Suprapubic skin (tissue), 4 donors: ENCODE measurements at places on chromosomes 6 and 20. TPM values are rescaled to one million over a fixed set of nuclear protein-coding genes. Genes with fewer than 3 reads are reported as not detected.

DNA sequence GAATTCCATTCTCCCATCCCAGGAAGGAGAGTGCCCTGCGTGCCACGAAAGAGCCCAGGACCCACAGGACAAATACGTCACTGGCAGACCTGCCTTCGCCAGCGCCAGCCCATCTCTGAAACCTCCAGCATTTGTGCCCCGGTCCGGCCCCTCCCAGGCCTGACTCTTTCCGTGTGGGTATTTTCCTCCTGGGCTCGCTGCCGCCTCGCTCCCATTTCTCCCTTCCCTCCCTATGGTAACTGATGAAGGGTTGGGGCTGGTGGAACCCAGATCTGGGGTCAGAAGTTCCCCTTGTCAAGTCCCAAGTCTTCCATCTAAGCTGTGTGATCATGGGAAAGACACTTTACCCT, 208.5 kb downstream of the LRFN2 start:
- no peak for DNase-seq

- DNase-seq: peak; percentile 6
Measured at GRCh38 chr6:170099387-170099786, 191.5 kb downstream of the DLL1 start.

DNA sequence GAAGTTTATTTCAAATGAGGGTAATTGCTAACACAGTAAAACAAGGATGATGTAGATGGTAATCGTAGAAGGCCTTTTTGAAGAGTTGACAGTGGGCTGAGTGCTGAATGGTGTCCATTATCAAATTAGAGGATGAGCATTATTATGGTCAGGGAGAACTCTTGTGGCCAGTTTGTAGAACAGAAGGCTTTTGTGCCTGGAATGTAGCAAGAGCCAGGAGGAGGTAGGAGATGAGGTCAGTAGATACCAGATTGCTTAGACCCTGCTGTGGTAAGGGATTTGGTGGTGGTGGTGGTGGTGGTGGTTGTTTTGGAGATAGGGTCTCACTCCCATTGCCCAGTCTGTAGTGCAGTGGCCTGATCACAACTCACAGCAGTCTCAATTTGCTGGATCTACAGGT, 6.2 kb downstream of the CSE1L start:
- no peak for DNase-seq

DNA sequence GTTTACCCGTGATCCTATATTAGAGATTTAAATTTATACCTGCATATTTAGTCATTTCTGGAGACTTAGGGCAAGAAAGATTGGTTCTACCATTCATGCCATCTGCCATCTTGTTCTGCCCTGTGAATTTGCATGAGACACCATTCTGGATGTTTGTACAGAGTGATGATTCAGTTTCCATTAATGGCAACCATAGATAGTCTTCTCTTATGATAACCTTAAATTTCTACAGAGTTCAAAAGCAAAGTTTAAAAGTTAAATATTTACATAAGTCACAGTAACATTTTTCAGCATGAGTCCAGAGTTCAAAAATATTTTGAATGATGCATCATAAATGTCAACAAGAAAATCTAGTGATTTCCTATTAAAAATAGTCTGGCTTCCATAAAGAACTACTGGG, 23.2 kb downstream of the PLCB1 start:
- DNase-seq: no peak

STK35 gene
- total RNA-seq: 33.6 TPM

CRISP3 gene
- 5.1 TPM for total RNA-seq
